ENCODE measurements at places on chromosomes 5 and 9.

DNA sequence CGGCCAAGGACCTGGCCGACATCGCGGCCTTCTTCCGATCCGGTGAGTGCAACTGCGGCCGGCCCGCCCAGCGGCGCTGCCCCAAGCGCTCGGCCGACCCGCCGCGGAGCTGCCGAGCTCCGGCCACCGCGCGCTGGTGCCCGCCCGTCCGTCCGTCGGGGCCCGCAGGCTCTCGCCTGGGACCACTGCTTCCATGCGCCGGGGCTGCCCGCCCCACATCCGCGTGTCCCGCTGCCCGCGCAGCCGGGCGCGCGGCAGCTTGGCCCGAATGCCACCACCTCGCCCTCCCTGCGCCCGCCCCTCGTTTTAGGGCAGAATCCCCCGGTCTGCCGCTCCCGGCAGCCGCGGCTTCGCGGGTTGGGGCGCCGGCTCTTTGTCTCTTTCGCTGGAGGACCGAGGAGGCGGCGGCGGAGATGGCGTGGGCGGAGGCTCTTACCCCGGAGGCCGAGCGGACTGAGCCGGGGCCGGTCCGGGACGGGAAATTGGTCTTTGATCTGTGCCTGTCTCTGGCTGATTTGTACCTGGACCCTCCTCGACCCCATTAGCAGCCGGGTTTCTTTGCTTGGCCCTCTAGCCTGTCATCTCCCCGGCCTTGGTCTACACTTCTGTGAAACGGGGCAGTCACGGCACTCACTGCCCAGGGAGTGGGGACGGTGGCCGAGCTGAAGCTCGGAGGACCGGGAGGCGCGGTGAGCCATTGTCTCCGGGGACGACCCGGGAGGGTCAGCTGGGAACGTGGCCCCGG lies 871 bp downstream of the TRIO start:
- DNase-seq, result peak; percentile 32

GRCh38 chr5:171968531-171968930 lies 37.9 kb downstream of the FBXW11 start:
- DNase-seq, result no peak

GRCh38 chr9:9783711-9784110 lies 829.1 kb downstream of the PTPRD start:
- no peak for DNase-seq

DNA sequence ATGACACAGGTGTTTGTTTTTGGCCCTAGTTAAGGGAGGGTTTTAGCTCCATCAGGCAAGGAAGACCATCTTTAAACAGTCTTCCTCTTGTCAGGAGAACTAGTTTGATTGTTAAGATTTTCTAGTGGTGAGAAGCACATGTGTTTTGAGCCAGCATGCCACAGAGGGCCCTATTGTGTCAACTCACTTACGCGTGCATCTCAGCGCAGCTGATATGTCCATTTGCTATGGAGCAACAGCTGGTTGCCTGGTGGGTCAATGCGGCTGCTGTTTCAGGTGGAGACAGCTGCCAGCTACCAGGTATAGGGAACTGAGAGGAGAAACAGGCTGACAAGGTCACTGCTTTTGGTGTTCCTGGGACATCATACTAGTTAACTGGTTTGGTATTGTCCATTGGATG lies 100.5 kb upstream of the PRRC1 start:
- no peak for DNase-seq

GRCh38 chr5:5658889-5659465 lies 236.5 kb downstream of the ICE1 start:
- DNase-seq, result no peak

GRCh38 chr9:15299374-15299939 lies 7.6 kb downstream of the TTC39B start:
- DNase-seq, result peak; percentile 62

DNA sequence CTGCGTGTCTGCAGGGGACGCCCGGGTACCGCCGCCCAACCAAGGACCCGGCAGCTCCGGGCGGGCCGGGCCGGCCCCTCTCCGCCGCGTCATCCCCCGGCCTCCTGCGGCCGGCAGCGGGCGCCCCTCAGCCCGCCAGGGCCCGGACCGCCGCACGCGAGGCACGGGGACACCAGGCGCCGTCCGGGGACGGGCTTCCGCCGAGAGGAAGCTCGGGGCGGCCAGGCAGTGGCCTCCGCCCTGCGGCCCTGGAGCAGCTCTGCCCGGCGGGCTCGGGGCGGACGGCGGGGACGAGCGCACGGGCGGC lies 373 bp downstream of the FBXW5 start:
- DNase-seq, result no peak

DNA sequence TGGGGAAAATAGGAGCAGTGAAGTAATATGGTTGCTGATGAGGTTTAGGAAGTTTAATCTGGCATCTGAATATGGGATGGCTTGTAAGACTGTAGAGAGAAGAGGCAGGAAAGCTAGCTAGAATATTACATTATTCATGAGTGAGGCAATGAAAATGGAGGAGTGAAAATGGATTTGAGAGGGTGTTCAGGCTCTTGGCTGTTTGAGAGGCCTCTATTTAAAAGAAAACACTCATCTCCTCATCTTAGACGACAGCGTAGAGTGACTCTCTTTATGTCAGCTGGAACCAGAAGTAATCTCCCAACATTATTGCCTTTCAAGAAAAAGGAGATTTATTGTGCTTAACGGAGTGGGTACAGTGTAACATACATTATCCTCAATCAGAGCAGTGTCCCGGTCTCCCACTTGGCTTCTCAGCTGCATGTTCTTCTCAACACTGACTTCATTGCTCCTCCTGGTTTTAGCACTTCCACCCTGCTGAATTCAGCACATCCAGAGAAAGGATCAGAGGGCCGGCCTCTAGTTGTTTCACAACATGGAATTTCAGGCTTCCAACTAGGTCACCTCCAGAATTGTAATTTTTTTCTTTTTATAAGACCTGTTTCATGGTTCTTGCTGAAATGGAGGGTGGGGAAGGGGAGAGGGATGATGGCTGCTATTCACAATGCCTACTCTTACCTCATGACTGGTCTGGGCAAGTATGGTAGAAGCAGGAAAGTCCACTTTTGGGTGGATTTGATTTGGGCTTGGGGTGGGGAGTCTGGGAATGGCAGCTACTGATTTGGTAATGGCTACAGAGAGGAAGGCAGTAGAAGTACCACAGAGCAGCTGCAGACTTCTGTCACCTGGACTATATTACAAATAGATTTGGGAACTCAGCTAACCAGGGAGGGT lies 52.9 kb upstream of the KIAA1958 start:
- DNase-seq, result no peak

- DNase-seq, result no peak
These were observed 95.8 kb upstream of the RETREG1 start for GRCh38 chr5:16712620-16713019.

GRCh38 chr5:146884066-146884626 lies 5.6 kb upstream of the PPP2R2B start:
- no peak for DNase-seq

- DNase-seq, result no peak
These were observed 14.8 kb downstream of the SLC44A1 start for GRCh38 chr9:105259274-105259673.

GRCh38 chr5:101482931-101483330 lies 579.8 kb upstream of the ST8SIA4 start:
- DNase-seq, result no peak
